ENCODE measurements at places on chromosomes 12 and 14. TPM values are rescaled to one million over a fixed set of nuclear protein-coding genes. Genes with fewer than 3 reads are reported as not detected.

DNA sequence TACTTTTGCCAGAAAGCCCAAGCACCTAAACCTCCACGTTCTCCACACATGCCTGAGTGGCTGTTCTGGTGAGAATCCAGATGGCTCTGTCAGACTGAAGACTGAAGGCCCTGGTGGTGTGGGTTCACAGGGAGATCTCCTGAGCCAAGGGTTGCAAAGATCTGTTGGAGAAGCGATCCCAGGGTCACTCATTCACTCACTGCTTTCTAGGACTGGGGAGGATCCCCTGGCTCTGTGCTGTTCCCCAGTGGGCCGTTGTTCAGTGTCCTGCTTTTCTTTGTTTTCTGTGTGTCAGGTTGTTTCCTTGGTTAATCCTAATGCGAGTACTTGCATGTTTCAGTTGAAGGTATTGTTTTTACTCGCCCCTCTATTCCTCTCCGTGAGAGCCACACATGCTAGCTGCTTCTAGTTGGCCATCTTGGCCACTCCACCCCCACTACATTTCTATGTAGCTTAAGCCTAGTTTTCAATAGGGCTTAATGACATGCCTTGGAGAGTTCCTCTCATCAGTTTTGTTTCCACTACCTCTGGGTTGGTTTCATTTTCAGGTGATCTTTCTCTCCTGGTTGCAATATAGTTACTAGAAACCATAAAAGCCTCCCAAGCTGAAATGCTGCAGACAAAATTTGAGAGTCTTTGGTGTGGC is 144.5 kb upstream of the SLC38A2 start:
- no peak for DNase-seq

DNA sequence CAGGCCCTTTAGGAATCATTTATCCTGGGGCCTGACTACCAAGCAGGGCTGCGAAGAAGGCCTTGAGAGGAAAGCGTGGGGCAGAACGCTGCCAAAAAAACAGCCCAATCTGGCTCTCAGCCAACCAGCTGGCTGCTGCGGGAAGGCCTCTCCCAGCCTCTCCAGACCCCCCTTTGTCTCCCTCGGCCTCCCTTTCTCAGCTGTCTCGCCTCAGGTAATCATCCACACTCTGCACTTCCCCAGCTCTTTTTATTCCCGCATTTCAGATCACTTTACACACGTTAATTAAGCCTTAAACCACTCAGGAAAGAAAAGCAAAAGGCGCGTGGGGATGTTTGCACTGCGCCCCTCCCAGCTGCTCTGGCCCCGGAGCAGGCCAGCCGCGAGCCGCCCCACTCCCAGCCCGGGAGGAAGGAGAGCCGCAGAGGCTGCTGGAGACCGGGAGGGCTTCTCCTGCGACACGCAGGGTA is 208.2 kb upstream of the FOXN3 start:
- no peak for DNase-seq

RFX4 gene
- total RNA-seq = 0.24 TPM

- DNase-seq = no peak
Measured at GRCh38 chr14:90777830-90778485, 38.3 kb downstream of the TTC7B start.

GRCh38 chr14:90388982-90389381 is 7.8 kb upstream of the CALM1 start:
- DNase-seq = no peak

SCAF11 gene
- 74.2 TPM for total RNA-seq

- DNase-seq = peak; percentile 75
Measured at GRCh38 chr12:24561882-24562770, 386.8 kb downstream of the BCAT1 start.

- DNase-seq = no peak
Measured at GRCh38 chr14:76846331-76847047, 20.3 kb downstream of the LRRC74A start.

RIMBP2 gene
- total RNA-seq = 3.6 TPM

LYZ gene
- total RNA-seq = 44.3 TPM

- no peak for DNase-seq
Measured at GRCh38 chr12:90058704-90059103, 350.1 kb upstream of the ATP2B1 start.

OR6C2 gene
- not detected for total RNA-seq

YLPM1 gene
- total RNA-seq = 26.1 TPM

ENDOU gene
- not detected for total RNA-seq

- no peak for DNase-seq
Measured at GRCh38 chr14:52049721-52050588, 18.9 kb downstream of the NID2 start.

TGM1 gene
- total RNA-seq = 1.2 TPM

FOXA1 gene
- 0.34 TPM for total RNA-seq

DNA sequence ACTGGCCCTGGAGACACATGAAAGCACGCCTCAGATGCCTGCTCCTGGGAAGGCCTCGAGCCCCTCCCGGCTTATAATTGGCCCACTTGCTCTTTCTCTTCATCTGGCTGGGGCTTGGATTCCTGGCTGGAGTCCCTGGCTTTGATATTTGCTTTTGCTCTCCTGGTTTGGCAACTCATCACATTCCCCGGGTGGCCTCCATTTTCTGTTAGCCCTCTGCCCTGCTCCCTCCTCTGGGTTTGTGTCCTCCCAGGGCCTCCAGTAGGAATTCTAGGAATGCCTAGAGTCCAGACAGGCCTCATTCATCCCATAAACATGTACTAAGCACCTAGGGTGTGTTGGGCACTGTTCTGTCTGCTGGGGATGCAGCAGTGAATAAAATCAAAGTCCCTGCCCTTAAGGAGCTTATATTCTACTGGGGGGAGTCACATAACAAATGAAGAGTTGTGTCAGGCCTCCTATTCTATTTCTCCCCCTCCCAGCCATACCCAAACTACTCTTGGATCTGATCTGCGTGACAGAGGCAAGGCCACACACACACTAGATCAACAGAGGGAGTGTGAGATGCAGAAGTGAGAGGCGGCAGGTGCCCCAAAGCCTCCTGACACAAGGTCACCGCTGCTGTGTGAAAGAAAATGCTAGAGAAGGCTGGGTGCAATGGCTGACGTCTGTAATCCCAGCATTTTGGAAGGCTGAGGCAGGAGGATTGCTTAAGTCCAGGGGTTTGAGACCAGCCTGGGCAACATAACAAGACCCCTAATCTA is 21.3 kb upstream of the TSPAN9 start:
- DNase-seq = no peak

DNA sequence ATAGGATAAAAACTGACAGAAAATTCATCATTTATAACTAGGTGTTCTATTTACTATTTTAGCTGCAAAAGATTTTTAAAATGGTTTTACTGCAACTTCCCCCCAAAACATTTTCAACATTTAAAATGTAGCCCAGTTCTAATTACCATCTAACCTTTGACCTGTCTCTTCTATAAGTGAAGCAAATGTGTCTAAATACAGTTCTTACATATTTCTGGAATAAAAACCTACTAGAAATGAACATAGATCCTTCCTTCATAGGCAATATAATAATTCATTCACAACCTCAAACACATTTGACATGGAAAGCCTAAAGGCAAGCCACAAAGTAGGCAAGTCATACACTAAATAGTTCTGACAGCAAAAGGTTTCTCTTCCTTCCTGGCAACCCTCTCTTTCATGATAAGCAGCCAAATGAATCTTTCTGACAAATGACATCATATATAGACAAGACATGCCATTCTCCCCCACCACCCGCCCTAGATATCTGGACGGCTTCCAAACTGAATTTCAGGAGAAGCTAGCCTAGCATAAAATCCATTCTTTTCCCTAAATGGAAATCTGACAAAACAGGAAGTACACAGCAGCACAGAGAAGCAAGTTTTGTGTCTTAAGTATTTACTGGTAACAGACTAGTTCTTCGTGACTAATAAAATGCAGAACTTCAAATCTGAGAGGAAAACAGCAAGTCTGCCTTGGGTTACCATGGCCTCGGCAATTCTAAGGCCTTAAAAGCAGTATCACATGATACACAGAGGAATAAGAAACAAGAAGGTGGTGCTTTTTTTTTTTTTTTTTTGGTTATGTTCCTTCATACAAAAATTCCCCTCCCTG is 17.2 kb upstream of the ARID4A start:
- peak; percentile 34 for DNase-seq

DNA sequence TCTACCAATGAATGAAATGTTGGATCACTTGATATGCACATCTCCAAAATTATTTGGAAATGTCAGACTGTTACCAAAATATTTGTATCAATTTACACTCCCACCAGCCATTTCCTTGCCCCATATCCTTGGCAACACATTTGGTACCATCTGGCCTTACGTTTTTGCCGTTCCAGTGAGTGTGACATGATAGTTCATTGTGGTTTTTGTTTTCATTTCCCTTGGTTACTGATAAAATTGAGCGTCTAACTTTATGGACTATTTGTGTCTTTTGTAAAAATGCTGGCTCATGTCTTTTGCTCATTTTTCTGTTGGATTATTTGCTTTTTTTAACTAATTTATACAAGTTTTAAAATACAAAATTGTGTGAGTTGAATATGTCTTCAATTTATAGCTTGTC is 11.0 kb downstream of the KLHDC1 start:
- DNase-seq = no peak

CCDC197 gene
- total RNA-seq = not detected

KRT78 gene
- not detected for total RNA-seq

DNA sequence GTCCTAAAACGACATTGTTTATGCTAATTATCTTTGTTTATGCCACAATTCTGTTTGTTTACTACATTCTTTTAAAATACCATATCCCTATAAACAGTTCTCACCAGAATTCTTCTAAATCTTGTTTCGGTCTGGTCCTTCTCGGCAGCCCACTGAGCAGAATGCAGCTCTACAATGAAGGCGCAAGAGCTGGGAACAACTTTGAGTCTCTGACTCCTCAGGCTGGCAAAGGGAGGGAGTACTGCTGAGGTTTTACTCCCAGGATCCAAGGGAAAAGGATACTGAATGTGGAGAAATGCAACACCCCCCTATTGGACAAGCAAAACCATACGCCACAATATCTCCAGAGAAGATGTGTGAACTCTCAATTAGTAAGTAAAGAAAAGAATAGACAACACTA is 5.4 kb downstream of the SOX5 start:
- DNase-seq = no peak

Measured in pancreas (tissue), 10 donors.